ENCODE measurements at places on chromosomes 12 and 14.

GRCh38 chr12:57094208-57095160 lies 5.6 kb downstream of the NAB2 start:
- DNase-seq: no peak

DNA sequence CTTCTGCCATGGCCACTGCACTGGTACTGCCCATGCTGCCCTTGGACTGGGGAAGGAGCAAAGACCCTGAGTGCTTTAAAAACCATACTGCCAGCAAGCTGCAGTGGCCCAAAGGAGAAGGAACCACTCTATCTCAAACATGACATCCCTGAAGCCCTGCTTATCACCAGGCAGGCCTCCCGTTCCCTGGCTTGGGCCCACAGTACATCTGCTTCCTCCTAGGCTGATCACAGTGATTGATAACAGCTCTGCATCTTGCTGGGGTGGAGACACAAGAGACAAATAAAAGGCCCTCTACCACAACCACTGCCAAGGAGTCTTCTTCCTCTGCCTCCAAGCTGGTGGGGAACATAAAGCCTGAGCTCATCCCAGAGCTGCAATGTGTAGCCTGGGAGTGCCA lies 567.5 kb downstream of the TRHDE start:
- DNase-seq: no peak

- no peak for DNase-seq
Measured at GRCh38 chr14:100828031-100828769, 2.3 kb downstream of the MEG3 start.

- DNase-seq: peak; percentile 26
Measured at GRCh38 chr12:3205742-3206519, 128.8 kb downstream of the TSPAN9 start.

GRCh38 chr12:54411391-54412241 lies 7.5 kb downstream of the ITGA5 start:
- DNase-seq: no peak

DNA sequence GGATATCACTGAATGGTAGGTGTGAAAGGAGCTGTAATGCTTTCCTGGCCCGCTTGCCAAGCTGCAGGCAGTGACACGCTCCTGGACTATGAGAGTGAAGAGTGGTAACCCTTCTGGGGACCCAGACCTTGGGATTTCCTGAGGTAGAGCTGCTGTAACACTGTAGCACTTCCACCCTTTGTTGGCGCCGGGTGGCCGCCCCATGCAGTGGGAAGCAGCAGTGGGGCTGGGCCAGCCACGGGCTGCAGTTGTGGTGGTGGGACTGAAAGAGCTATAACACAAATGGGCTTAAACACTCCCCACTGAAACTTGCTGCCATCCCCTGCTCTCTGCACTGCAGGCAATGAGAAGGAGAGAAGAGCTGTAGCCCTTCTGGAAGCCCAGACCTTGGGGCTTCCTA lies 9.6 kb upstream of the FBXO33 start:
- DNase-seq: no peak

DNA sequence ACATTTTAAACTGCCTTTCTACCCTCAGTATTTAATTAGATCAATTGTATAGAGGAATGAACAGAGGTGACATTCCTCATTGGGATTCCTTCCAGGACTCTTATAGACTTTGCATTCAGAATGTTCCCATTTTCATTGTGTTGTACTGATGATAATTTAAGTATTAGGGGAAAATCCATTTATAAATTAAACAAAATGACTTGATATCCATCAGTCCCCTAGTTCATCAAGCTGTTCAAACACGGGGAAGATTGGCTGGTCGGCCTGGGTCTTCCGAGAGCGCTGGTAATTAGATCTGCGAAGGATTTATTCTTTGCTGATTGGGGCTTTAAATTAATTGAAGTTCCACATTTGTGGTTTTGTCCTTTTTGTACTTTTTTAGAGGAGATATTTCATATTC lies 274.0 kb downstream of the EGLN3 start:
- no peak for DNase-seq

- no peak for DNase-seq
Measured at GRCh38 chr14:88286309-88286708, 36.8 kb downstream of the KCNK10 start.

DNA sequence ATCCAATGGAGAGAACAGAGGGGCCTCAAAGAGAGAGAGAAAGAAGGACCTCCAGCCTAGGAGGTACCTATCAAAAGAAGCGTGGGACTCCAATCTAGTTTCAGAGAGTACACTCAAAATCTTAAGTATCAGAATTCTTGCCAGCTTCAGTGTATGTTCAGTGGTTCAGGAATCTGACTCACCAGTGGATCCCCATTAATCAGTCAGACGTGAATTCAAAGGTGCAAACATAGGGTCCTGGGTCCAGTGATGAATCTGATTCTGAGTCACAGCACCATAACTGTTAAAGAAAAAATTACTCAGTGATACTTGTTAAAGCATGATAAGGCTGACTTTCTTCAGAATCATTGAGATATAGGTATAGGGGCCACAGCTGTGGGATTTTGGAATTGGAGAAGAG lies 33.2 kb downstream of the ETNK1 start:
- no peak for DNase-seq

DNA sequence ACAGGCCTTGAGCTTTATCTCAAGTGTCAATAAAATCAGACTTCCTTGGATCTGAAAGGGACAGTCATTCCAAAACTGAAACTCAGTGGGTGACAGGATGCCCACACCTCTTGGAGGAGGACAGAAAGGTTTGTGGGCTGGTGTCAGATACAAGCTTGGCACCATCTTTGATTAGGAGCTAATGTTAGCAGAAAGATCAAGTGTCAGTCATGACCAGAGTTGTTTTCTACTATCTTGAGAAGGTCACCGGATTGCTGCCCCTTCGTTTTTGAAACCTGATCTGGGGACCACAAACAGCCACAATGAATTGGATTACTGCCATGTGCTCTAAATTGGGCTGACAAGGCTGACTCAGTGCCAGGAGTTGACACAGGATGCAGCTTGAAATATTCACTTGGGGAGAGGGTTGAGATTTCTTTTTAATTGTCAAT lies 88.3 kb downstream of the OTOGL start:
- no peak for DNase-seq

DNA sequence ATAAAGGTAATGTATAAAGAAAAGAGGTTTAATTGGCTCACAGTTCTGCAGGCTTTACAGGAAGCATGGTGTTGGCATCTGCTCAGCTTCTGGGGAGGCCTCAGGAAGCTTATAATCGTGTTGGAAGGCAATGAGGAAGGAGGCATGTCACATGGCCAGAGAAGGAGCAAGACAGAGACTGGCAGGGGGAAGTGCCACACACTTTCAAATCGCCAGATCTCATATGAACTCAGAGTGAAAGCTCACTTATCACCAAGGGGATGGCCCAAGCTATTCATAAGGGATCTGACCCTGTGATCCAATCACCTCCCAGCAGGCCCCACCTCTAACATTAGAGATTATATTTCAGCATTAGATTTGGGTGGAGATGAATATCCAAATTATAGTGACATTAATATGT lies 26.3 kb downstream of the LDHB start:
- DNase-seq: no peak

DNA sequence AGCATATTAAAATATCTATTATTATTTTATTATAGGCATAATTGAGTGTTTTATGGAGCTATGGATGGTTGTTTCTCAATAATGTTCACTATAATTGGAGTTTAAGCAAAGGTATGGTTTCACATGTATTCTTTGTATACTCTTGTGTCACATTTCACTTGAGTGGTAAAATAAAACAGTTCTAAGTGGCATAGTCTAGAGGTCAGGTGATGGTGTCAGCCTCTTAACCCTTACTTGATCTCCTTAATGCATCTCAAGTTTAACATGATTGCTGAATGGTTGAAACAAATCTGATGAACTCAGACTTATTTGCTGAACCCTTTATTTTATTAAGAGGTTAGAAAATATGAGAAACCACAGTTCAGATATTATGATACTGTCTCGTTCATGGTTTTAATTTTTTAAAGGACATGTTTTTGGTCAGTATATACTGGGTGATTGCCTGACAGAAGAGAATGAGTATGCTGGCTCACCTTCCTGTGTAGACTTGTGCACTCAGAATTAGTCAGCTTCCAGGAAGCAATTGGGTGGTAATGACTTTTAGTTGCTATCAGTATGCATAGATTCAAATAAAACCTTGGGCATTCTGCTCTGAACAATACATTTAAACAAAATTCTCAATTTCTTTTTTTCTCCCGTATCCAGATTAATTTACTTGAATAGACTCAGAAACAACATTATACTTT lies 464.6 kb downstream of the PCNX1 start:
- no peak for DNase-seq

GRCh38 chr14:64212666-64213065 lies 81.5 kb downstream of the ESR2 start:
- no peak for DNase-seq

- DNase-seq: peak; percentile 80
Measured at GRCh38 chr12:54596526-54596946, 8.1 kb upstream of the PPP1R1A start.

- no peak for DNase-seq
Measured at GRCh38 chr12:91204421-91204820, 21.8 kb upstream of the DCN start.

GRCh38 chr14:61628016-61628725 lies 67.1 kb upstream of the HIF1A start:
- no peak for DNase-seq

- peak; percentile 43 for DNase-seq
Measured at GRCh38 chr14:20684662-20685456, 499 bp downstream of the RNASE4 start.

- DNase-seq: no peak
Measured at GRCh38 chr14:95452176-95452892, 64.1 kb downstream of the SYNE3 start.

GRCh38 chr12:128682548-128683275 lies 141.0 kb downstream of the SLC15A4 start:
- DNase-seq: no peak

DNA sequence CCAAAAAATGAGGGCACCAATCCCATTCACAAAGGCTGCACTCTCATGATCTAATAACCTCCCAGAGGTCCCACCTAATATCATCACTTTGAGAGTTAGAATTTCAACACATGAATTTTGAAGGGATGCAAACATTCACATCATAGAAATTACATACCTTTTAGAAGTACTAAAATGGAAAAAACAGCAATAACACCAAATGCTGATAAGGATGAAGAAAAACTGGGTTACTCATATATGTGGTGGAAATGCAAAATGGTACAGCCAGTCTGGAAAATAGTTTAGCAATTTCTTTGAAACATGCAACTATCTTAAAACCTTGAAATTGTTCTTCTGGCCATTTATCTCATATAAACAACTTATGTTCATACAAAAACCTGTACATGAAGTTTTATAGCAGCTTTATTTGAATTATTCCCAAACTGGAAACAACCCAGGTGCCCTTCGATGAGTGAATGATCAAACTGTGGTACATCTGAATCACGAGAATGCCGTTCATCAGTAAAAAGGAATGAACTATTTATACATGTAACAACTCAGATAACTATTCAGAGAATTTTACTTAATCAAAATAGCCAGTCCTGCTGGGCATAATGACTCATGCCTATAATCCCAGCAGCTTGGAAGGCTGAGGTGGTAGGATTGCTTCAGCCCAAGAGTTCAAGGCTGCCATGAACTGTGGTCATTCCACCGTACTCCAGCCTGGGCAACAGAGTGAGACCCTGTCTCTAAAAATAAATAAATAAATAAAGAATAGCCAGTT lies 109.4 kb upstream of the SSTR1 start:
- no peak for DNase-seq

- DNase-seq: no peak
Measured at GRCh38 chr12:120736404-120737331, 11.0 kb downstream of the ACADS start.

DNA sequence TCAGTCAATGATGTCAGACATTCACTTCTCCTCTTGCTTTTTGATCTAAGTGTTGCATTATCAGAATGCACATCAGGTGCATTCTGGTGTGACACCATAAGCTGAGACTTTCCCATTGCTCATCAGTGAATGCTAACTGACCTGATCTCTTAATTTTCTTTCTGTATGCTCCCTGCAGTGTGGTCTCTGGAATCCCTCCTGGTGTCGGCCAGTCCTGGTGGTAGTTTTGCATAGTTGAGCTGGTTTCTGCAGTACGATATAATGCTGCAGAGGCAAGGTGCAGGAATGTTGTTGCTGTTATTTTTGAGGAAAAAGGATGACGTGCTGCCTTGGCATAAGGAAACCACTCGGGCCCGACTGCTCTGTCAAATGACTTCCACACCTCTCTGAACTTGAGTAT lies 11.0 kb upstream of the SRP54 start:
- DNase-seq: no peak

DNA sequence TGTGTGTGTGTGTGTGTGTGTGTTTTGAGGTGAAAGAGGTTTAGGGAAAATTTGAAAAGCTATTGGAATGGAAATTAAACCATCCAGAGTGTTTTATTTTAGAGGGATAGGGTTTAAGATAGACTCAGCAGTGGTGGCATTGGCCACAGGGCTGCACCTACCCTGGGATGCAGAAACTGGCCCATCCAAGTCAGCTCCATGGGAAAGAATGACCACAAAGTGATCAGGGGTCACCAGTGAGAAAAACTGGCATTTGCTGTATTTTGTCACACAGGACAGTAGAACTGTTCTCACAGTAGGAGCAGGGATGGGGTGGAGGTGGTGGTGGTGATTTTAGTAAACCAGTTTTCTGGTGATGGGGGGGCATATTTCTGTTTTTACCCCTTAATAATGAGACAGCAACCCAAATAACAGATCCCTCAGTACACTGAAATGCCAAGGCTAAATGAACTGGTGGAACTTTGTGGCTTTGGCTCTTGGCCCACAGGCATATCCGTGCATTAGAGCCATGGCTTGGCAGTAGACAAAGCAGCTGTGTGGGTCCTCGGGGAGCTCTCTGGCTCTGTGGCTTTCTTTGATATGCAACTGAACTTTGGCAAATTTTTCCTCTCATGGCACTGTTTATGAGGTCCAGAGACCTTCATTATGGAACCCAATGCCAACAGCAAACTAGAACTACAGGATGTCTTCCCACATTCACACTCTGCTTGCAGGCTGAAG lies 348.3 kb downstream of the ZFP36L1 start:
- peak; percentile 48 for DNase-seq

DNA sequence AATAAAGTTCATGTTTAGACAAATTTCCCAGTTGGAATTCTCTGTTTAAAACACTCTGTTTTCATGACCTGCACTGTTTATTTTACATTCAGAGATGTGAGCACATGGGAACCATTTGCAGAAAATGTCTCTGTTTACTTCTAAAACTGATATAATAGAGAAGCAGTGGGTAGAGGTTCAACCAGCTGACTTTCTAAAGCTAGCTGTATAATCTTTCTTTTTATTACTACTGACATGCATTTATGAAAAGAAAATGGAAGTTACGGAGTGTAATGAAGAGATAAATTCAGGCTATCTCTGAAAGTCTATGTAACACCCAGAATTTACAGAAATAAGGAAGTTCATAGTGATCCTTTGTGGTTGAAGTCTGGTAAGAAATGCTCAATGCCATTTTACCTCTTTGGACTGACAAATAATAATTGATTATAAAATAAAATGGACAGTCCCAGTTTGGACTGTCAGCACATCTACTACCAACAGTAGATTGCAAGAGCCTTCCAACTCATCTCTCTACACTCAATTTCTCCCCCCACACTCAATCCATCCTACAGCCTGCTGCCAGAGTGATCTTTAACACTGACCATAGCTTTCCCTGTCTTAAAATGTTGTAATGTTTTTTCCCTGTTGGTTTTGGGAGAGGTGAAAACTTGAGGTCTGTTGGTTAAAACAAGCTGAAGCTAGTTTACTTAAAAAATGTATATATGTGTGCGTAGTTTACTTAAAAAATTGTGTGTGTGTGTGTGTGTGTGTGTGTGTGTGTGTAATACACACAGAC lies 137.4 kb downstream of the AEBP2 start:
- no peak for DNase-seq

- peak; percentile 74 for DNase-seq
Measured at GRCh38 chr12:105562199-105562971, 231.9 kb downstream of the C12orf75 start.
